ENCODE measurements at places on chromosomes 2 and 18.

- DNase-seq = no peak
Measured at GRCh38 chr2:238370094-238370822, 49.9 kb downstream of the TRAF3IP1 start.

- peak; percentile 87 for DNase-seq
Measured at GRCh38 chr2:46073540-46074046, 223.6 kb upstream of the EPAS1 start.

DNA sequence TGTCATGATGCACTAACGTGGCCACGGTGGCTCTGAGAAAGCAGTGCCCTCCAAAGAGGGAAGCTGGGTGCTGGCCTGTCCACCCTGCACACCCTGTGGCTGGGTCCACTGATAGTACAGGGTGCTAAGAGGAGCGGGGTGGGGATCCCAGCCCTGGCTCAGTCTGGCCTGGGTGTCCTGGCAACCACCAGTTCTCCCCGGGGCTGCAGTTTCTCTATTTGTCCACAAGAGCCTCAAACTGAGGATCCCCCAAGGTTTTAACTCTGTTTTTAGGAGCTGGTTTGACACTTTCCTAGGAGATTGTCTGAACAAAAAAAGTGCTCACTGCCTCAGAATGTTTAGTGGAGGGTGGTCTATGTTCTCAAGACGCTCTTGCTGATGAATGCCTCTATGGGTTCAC, 29.0 kb downstream of the EDAR start:
- DNase-seq = no peak

GRCh38 chr2:75002007-75002406, 43.6 kb downstream of the POLE4 start:
- DNase-seq = no peak

Measured in skeletal muscle cell (primary cell).